ENCODE measurements at places on chromosomes 7 and 10.

DNA sequence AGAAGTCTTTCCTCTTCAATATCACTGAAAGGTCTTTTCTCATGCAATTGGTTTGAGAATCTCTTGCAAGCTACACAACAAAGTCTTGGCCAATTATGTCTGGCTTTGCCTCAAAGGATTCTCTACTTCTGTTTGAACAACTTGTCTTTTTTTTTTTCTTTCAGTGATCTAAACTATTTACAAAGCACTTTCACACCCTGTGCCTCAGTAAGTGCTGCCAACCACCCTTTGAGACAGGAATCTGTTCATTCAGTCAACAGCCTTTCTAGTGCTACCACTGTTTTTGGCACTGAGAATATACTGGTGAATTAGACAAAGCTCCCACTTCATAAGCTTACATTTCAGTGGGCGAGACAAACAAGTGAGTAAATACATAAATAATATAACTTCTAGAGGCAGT lies 26.9 kb upstream of the SDK1 start:
- DNase-seq, result no peak

DNA sequence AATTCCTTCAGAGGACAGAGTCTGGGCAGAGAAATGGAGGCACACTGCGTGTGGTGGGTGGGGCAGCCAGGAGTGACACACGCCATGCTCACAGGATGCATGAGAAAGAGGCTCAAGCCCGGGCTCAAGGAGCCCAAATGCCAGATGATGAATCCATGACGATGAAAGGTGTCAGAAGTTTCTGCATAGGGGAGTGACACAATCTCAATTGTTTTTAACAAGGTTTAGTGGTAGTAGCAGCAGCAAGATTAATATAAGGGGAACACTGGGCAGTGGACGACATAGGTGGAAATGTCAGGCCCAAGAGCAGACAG lies 126.1 kb downstream of the TNS3 start:
- DNase-seq, result no peak

- no peak for DNase-seq
Observed at GRCh38 chr10:13788711-13789447, 202.1 kb downstream of the PRPF18 start.

DNA sequence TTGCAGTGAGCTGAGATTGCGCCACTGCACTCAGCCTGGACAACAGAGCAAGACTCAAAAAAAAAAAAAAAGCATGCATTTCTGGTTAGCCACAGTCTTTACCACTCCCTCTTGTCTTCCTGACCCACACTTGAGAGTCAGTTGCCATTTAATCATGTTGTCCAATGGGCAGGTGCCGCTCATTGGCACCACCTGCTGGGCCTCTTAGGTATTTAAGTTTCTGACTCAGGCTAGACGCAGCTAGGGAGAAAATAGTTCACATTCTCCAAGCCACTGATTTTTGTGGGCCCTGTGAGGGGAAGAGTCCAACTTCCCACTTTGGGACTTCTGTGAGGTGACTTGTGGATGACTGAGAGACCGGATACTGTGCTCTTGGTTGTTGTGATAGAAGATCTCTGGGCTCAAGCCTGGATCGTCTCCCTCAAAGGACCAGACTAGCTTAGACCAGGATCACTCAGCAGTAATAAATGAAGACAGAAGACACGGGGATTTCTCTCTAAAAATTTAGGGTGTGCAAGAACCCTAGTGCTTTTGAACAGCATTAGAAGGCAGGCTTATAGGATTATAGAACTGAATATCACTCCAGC lies 26.8 kb upstream of the SORCS3 start:
- DNase-seq, result no peak

- DNase-seq, result no peak
Observed at GRCh38 chr10:104329735-104330134, 8.5 kb downstream of the ITPRIP start.

DNA sequence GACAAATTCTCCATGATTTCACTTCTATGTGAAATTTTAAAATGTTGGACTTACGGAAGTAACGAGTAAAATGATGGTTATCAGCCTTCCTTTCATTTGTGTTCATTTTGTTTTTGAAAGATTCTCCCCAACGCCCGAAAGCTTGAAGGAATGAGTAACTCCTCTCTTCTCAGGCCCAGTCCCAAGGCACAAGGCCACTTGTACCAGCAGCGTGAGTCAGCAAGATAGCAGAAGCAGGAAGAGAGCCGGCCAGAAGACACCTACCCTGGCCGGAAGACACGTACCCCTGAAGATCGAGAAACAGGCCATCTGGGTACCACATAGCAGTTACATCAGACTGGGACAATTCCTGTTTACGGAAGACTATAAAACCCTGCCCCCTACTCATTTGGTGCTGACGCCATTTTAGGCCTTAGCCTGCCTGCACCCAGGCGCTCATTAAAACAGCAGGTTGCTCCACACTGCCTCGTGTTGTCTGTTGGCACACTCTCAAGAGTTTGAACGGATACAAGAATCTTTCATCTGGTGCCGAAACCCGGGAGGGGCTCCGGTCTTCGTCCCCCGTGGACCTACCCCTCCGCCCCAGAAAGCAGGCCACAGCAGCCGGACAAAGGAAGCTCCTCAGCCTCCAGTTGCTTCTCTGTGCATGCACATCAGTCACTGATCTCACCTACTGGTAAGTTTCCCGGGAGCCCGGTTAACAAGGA lies 60.4 kb downstream of the LRRC17 start:
- no peak for DNase-seq

DNA sequence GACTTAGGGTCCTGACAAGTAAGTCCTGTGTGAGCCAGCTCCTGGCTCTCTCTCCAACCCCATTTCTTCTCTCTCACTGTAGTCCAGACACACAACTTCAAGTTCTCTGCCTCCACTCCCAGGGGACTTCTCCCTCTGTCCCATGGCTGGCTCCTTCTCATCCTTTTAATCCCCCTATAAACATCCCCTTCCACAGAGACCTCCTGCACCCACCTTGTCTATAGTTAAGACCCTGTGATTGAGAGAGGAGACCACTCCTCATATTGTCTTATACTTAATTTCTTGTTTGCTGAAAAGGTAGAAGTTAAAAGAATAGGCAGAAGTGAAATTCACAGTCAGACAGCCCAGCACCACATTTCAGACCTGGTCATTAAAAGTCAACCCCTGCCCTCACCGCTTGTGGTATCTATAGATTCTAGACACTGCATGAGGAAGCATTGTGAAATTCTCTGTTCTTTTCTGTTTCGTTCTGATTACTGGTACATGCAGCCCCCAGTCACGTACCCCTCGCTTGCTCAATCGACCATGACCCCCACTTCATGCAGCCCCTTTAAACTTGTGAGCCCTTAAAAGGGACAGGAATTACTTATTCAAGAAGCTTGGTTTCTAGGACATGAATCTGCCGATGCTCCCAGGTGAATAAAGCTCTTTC lies 125.6 kb upstream of the FRMD4A start:
- no peak for DNase-seq

GRCh38 chr7:127532151-127532550 lies 53.2 kb downstream of the GCC1 start:
- no peak for DNase-seq

- DNase-seq, result no peak
Observed at GRCh38 chr7:71995111-71995510, 417.0 kb downstream of the CALN1 start.

GRCh38 chr10:28970231-28970630 lies 292.9 kb downstream of the BAMBI start:
- no peak for DNase-seq

DNA sequence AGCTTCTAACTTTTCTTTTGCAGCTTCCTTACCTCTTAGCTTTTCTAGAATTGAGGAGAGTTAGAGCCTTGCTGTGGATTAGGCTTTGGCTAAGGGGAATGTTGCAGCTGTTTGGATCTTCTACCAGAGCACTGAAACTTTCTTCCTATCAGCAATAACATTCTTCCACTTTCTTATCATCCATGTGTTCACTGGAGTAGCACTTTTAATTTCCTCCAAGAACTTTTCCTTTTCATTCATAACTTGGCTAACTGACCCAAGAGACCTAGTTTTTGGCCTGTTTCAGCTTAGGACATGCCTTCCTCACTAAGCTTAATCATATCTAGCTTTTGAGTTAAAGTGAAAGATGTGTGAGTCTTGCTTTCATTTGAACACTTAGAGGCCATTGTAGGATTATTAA lies 19.6 kb downstream of the MINPP1 start:
- no peak for DNase-seq

DNA sequence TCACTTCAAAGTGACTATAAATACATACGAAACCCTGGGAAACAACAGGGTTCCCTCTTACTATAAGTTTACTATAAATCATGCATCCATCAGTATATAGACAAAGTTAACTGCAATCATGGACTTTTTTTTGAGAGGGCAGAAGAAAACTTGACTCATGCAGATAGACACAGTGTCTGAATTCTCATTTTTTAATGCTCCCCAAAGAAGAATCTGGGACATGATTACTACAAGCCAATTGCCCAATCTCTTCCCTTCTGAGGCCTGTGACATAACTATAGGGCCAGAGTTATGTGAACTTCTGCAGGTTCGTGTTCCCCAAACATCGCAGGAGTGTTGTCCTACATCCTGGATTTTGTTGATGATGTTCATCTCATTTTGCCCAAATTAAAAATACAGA lies 376.5 kb downstream of the KCNMA1 start:
- DNase-seq, result no peak

DNA sequence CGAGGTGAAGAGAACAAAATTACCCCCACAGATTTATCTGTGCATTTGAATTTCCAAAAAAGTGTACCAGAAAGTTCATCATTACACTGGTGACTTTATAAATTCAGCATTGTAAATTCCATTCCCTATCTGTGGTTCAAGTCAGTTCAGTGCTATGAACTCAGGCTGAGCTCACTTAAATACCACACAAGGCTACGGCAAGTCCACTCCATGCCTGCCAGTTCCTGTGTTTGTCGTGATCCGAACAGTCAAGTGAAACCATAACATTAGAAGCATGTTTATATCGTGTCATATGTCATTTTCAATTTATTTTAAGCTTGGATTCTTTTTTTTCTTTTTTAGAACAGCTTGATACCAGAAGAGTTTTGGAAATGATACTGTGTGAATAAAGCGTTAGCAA lies 14.8 kb downstream of the MBL2 start:
- no peak for DNase-seq

DNA sequence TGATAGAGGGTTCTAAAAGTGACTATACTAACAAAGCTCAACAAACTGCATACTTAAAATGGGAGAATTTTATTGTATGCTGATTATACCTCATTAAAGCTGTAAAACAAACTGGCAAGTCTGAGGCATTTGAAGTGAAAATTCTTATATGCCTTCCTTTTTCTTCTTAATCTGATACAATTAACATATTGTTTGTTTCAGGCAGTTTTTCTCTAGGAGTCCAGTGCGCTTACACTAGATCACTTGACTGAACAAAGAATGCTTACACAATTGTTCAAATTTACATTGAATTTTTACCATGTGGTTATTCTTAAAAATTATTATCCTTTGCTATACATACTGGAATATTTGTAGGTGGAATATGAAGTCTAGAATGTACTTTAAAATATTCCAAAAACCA lies 89.0 kb downstream of the GLCCI1 start:
- DNase-seq, result no peak

DNA sequence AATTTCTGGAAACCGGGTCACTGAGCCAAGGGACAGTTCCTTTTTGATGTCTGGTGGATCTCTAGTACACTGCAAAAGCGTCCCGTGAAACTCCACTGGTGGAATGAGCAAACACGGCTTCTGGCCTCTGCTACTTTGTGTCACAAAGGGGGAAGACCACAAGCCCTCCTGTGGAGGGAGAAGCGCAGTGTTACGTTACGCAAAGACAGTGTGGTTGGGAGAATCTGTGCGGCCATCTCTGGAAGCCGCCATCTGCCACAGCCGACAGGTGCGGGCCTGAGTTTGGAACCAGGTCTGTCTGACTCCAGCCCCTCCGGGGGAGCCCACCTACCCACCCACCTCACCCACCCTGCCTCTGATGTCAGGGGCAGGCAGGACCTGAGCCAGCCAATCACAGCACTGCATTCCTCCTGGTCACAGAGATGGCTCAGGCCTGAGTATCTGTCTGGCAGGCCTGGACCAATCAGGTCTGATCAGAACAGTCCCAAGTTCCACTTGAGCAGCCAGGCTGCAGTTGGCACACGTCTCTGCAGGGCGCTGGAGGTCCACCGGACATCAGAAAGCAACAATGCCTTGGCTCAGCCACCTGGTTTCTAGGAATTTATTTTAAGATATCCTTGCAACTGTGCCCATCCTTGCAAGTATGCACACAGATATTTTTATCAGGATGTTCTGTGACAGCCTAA lies 3.0 kb upstream of the CYP2W1 start:
- no peak for DNase-seq

DNA sequence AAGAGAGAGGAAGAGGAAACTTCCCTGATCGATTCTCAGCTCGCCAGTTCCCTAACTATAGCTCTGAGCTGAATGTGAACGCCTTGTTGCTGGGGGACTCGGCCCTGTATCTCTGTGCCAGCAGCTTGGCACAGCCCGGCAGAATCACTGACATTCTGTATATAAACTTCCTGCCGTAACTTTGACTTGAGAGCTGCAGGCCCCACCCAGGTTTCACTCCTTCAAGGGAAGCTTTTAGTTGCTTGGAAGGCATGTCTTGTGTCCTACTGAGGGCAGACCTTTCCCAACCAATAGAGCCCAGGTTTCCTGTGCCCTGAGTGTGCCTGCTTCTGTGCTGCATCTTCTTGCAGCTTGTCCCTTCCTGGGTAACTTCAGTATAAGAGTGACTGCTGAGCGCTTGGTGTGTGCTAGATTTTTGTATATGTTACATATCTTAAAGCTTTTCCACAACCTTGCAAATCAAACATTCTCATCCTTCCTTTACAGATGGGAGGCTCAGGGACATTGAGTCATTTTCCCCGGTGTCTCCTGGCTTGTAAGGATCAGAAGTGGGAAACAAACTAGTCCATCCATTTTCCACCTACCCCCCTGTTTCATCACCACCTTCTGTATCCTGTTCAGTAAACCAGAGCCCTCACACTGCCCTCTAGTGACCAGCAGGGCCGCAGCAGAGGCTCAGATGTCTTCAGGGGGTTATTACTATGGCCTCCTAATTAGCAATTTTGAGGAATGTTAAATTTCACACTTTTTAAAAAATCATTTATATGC lies 225.2 kb upstream of the PRSS58 start:
- DNase-seq, result no peak

DNA sequence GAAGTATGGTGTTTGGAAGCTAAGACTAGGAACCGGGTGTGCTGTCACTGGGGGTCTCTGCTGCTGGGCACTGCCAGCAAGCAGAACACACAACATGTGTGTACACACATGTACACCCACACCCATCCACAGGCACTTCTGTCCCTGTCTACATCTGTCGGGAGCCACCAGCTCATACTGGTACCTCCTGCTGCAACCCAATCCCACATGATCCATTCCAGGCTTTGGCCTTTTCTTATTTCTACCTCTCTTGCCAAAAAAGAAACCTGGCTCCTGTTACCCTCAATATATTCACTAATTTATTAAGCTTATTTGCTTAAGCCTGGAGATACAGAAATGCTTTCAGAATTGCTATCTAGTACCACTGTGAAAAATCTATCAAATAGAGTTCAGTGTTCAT lies 246.0 kb downstream of the DIP2C start:
- no peak for DNase-seq

- no peak for DNase-seq
Observed at GRCh38 chr7:44201813-44202212, 1.0 kb downstream of the YKT6 start.
